Testis (tissue), 5 donors: ENCODE measurements at places on chromosomes 3 and 15.

DNA sequence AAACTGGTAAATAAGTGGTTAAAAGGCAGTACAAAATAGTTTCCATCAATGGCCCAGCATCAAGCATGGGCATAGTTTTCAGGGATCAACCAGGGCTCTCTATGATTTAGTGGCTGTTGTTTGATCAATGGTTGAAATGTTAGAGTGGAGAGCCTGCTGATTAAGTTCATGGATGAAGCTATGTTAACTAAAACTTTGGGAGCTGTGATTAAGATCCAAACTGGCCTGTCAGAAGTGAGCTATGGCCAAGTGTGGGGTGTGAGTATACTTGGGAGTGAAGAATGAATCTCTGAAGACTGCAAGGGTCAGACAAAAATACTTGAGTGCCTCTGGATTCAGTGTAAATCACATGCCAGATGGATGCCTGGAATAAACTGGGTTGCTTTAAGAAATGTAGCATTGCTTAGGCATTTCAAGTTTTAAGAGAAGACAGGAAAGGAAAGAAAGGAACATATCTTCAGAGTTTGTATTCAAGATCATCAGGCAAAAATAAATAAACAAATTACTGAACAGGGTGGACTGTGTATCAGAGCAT is 422.2 kb upstream of the ADAMTS9 start:
- no peak for DNase-seq

DNA sequence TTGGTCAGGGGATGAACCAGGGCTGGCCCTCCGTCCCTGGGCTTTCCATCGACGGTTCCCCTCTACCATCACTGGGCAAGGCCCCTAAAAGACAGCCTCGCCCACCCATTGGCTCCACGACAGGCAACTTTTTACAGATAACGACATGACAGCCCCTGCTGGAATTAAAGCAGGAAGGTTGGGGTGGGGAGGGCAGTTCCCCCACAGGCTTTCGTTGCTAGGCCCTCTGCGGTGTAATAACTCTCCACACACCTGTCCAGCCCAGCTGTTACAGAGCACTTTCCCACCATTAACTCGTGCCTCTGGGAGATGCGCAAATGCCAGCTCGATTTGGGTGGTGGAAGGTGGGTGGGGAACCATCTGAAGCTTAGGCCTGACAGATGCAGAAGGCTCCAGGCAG is 264.2 kb upstream of the TLE3 start:
- no peak for DNase-seq

DNA sequence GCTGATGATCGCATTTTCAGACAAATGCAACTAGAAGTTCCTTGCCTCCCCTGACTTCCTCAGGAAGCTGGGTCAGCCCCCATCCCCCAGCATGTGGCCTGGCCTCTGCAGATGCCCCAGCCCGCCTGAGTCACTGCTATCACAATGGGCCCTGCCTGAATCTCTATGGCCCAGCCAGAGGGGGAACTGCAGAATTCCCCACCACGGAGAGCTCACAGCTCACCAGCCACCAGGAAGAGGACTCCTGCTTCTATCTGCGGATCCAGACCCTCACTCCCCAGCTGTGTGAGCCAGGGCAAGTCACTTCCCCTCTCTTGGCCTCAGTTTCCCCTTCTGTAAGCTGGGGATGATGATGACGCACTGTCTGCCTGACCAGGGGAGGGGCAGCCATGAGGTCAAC is 6.9 kb downstream of the PLXND1 start:
- DNase-seq: no peak

GRCh38 chr3:194051366-194052149 is 84.4 kb upstream of the HES1 start:
- no peak for DNase-seq

DNA sequence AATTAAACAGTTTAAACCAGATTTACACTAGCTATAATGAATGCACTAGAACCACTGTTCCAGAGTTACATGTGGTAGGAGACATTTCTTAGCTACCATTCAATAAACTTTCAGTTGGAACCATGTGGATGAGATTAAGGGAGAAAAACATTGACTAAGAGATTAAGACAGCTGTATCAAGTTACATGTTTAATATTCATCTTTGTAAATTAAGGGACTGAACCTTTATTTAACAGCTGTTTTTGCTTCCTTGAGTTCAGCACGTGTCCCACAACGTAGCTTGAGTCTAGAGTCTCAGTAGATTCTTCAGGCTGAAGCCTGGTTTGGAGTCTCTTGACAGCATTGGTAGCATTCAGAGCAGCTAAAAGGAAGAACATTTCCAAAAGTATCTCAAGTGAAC is 27.2 kb upstream of the CFAP44 start:
- DNase-seq: no peak

DNA sequence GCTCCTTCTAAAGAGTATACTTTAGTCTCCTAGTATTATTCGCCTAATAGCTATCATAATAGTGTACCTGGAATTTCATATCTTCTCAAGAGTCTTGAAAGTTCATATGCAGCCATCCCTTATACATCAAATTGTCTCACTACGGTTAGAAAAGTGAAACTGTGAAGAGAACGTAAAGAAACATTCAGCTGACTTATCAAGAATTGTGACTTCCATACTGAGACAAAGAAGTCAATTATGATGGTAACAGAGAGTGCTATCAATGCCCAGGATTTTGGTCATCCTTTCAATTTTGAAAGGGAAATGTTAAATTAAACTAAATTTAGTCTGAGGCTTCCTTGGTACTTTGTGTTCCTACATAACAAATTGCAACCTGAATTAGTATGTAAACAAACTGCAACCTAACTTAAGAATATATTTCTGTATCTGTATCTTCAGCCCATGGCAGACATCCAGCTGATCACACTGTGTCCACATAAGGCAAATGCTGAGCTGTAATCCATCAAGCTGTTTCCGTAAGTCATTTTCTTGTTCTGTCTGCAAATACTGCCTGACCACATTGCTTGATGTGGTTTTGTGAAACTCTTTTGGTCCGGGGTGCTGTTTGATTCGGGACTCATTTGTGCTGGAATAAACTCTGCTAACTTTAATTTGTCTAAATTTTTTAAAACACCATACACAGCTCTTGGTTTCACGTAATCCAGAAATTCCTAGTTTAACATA is 469.6 kb downstream of the SI start:
- DNase-seq: no peak

DNA sequence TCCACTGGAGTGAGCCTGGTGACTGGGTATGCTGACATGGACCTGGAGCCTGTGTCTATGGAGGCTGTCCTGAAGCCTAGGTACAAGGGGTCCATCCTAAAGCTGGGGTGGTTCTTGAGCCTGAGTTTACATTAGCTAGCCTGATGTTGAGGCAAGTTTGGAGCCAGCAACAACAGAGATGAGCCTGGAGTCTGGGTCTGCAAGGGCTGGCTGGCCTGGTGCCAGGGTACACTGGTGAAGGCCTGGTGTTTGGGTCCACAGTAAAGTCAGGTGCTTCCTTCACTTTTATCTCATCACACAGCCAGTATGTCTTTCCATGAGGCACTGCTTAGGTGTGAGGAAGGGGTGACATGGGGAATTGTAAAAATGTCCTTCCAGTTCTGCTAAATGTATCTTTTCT is 49.5 kb downstream of the TP63 start:
- DNase-seq: no peak

GRCh38 chr15:52441841-52442240 is 86.8 kb downstream of the MYO5A start:
- DNase-seq: no peak

GRCh38 chr3:139572847-139573672 is 33.5 kb upstream of the RBP1 start:
- no peak for DNase-seq

DNA sequence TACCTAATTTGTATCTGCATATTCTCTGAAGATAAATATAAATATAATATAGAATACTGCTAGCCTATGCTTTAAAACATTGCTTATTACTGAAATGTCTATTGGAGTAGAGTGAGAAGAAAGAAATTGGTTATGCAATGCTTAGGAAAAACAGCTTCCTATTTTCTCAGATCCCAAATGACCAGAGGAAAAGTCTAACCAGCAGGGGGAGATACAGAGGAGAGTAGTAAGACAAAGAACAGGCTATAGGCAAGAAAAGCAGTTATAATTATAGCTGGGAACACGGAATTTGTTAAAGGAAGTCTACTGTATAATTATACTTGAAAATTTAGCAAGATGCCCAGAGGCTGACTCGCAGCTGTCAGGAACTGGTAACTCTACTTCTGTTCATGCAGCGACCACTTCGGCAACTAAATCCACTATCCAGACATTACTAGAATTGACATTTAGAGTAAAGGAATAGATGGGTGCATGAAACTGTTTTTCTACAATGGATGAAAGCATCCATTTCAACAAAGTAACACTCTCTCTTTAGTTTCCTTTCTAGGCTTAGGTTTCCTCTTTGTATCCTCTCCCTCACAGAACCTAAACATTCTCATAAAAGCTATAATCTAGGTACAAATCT is 97.2 kb downstream of the TBC1D5 start:
- DNase-seq: peak; percentile 21

DNA sequence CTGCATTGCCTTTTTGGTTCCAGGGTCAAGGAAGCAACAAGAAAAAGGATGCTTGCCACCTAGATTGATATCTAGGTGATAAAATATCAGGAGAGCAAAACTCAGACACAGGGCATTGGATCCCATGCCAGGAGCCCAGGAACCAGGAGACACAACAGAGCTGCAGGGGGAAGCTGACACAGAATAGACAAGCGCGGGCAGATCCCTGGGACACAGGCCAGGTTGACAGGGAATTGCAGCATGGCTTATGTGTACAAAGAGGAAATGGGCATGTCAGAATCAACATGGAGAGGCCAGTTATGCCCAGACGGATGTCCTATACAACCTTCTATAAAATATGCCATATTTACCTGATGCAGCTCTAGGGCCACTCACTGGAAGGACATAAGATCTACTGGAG is 84.2 kb downstream of the SEMA6D start:
- no peak for DNase-seq

- DNase-seq: no peak
Measured at GRCh38 chr3:112735926-112736325, 95.0 kb upstream of the CCDC80 start.

GRCh38 chr3:33798113-33798417 is 365 bp upstream of the PDCD6IP start:
- no peak for DNase-seq

- DNase-seq: peak; percentile 56
Measured at GRCh38 chr15:68383161-68384074, 48.5 kb downstream of the ITGA11 start.

- DNase-seq: no peak
Measured at GRCh38 chr15:74468341-74469032, 7.5 kb upstream of the UBL7 start.

- no peak for DNase-seq
Measured at GRCh38 chr3:5929027-5929426, 741.5 kb downstream of the EDEM1 start.

DNA sequence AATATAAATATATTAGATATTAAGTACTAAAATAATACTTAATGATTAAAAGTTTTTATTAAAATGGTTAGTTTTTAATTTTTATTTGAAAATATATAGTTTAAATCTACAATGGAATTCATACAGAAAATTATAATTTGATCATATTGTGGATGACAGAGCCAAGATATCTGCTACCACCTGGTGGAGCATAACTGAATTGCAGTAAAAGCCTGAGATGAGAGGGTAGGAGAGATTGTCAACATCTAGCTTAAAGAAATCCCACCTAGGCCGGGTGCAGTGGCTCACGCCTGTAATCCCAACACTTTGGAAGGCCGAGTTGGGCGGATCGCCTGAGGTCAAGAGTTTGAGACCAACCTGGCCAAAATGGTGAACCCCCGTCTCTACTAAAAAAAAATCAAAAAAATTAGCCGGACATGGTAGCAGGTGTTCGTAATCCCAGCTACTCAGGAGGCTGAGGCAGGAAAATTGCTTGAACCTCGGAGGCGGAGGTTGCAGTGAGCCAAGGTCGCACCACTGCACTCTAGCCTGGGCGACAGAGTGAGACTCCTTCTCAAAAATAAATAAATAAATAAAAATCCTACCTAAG is 25.1 kb upstream of the CSTA start:
- DNase-seq: peak; percentile 37

GRCh38 chr3:28345690-28346089 is 2.8 kb upstream of the ZCWPW2 start:
- DNase-seq: no peak

- no peak for DNase-seq
Measured at GRCh38 chr3:65521032-65521431, 517.7 kb downstream of the MAGI1 start.

DNA sequence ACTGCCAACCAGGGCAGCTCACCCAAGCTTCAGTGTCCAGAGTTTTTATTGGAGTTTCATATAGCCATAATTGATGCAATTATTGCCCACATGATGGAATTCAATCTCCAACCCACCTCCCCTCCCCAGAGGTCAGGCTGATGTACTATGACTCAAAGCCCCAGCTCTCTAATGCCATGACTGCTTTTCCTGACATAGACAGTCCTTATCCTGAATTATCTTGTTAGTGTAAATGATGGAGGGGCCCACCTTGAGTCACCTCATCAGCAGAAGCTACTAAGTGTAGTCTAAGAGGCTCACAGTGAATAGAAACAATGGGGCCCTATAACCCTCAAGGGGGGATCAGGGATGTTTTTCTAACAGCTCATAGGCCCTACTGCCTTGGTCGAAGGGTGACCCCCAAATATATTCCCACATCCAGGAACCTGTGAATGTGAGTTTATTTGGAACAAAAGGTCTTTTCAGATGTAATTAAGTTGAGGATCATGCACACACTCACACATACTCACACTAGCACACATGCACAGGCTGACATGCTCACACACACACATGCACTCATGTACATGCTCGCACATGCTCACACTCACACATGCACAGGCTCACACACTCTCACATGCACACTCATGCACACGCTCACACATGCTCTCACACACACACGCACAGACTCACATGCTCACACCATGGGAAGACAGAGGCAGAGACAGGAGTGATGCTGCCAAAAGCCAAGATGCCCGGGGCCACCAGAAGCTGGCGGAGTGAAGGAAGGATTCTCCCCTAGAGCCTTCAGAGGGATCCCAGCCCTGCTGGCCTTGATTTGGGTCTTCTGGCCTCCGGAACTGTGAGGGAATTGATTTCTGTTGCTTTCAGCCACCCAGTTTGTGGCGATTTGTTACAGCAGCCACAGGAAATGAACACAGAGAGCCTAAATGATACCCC is 131.2 kb upstream of the SMAD3 start:
- DNase-seq: no peak
